Foreskin keratinocyte (primary cell): ENCODE measurements at places on chromosomes 12 and 14. TPM values are rescaled to one million over a fixed set of nuclear protein-coding genes. Genes with fewer than 3 reads are reported as not detected.

The NTS gene
- not detected in 2 replicates for polyA plus RNA-seq

The LRP6 gene
- polyA plus RNA-seq, result 2.6 TPM in 2 replicates

DNA sequence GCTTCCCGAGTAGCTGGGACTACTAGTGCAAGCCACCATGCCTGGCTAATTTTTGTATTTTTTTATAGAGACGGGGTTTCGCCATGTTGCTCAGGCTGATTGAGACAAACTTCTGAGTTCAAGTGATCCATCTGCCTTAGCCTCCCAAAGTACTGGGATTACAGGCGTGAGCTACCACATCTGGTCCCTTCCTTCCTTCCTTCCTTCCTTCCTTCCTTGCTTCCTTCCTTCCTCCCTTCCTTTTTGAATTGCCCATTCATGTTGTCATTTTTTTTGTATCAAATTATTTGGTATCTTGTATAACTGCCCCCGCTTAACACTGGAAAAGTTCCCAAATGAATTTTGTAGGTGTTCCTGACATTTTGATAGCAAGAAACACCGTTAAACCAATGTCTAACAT, 11.7 kb downstream of the RAD9B start:
- no peak for DNase-seq

DNA sequence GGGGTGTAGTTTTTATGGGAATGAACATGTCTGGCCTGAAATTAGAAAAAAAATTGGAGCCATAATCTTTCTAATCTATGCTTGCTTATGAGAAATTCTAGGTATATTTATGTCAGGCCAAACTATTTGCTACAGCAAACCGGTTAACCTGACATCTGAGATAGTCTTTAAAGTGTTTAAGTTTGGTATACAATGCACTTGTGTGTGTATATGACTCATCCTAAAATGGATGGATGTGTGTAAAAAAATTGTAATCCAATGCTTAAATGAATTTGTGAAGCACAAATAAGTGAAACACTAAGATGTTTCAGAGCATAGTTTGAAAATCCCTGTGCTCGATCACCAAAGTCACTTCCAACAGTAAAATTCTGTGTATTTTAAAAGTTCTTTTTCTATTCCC, 6.7 kb downstream of the CNOT2 start:
- DNase-seq, result no peak

The NKX2-8 gene
- polyA plus RNA-seq, result not detected in 2 replicates

The PTPRB gene
- polyA plus RNA-seq, result 0.33 and 0.40 TPM in 2 replicates

- DNase-seq, result no peak
Observed at GRCh38 chr14:100359881-100360280, 36.7 kb downstream of the SLC25A47 start.

DNA sequence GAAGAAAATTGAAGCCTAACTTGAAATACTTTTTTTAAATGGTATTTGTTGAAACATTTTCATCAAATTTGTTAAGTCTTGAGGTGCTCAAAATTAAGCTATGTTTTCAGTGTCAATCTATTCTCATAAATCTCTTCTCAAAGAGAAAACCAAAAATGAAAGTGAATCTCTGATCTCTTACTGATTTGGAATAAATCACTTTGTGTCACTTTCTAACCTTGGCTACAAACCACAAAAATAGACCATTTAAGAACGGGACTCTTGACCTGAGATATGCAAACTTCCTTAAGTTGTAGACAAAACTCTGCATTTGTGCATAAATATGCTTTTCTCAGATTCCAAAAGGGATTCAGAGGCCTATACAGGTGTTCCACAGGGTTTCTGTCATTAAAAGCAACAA, 192.9 kb downstream of the SEC23A start:
- no peak for DNase-seq
